AG08395 (cell line): ENCODE measurements at places on chromosomes 4 and X.

- no peak for DNase-seq
These were observed 563.1 kb upstream of the INTU start for GRCh38 chr4:127069675-127070074.

DNA sequence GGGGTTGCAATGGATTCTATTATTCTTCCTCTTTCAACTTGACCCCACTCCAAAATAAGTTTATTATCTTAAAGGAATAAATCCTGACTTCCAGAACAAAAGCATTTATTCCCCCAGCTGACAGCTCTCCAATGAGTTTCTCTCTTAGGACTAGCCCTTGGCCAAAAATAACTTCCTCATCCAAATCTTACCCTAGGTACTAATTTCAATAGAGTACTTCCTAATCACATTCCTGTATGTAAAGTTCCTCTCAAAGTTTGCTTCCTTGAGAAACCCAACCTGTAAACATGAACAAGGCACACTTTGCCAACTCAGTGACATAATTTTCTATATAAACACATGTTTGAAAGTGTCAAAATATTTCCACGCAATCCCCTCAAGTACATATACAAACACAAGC lies 671.2 kb upstream of the GALNTL6 start:
- no peak for DNase-seq

- peak; percentile 59 for DNase-seq
These were observed 190.7 kb downstream of the OR13H1 start for GRCh38 chrX:131734621-131735020.

DNA sequence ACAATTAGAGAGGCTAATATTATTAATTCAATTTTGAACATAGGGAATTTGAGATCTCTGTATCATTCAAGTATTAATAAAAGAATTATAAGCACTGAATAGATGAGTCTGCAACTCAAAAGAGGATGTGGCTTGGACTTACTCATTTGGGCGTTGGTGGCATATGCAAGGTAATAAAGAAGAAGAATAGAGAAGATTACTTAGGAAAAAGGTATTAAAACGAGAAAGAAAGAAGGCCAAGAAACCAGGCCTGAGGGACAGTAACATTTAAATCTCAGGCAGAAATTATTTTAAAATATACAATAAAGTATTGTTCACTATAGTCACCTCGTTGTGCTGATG lies 383.0 kb upstream of the INTU start:
- DNase-seq: no peak

DNA sequence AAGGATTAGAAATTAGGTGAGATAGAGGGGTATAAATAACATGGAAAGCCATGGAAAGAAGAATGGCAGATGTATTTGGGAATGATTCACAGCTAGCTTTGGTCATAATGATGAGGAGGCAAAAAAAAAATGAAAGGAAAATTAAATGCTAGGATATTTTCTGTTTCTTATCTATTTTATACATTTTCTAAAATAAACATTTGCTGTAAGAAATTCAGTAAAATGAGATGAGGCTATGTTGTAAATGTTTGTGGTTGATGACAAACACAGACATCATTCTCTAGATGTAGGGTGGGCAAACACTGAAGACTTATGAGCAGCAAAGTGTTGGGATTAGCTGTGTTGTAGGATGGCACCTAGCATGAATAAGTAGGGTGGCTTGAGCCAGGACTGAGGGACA lies 407.1 kb downstream of the IL15 start:
- peak; percentile 7 for DNase-seq

GRCh38 chr4:81845761-81846160 lies 374.1 kb upstream of the RASGEF1B start:
- no peak for DNase-seq

DNA sequence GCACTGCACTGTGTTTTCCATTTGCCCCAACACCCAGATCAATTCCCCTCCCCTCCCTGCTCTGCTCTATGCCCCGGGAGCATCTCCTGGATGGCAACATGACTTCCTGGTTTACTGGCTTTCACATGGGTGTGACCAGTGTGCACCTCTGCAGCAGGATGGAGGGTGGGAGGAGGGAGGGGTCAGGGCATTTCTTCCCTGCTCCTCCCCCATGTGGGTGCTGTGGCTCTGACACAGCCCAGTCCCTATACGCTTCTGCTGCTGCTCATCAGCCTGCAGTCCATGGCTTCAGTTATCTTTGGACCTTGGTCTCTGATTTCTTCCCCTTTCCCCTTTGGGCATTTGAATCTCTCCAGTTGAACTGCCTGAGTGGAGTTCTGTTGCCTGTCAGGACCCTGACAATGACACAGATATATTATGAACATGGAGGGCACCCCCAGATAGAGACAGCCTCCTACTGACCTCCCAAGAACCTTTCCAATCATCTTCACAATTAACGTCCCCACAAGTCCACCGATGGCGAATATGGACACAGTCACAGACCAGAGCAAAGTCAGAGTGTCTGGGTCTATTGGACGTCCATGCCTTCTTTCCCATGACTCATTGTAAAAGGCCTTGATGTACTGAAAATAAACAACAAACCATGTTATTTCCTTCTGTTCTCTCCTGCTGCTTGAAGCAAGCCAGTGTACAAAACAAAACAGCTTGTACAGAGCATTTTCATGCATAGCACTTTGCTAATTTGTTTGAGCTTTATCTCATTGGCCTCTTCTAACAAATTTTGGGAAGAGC lies 24.8 kb downstream of the SLC2A9 start:
- peak; percentile 50 for DNase-seq

GRCh38 chr4:165971446-165971845 lies 98.4 kb downstream of the TLL1 start:
- DNase-seq: no peak

DNA sequence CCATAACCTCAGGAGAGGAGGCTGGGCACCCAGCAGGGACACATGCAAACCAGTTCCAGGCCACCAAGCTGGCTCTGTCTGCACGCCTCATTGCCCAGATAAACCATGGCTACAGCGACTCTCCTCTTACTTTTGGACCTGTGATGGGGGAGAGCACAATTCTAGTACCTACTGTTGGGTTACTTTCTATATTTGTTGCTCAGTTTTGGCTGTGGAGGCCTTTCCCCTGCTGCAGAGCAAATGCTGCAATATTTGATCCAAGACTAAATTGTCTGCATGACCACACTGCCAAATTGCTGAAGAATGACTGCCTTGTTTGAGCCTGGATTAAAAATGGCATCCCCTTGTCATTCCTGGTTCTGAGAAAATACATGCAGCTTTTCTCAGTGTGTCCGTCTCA lies 253.5 kb downstream of the ARHGAP10 start:
- DNase-seq: no peak

GRCh38 chrX:149003863-149004660 lies 501.0 kb downstream of the IDS start:
- peak; percentile 18 for DNase-seq
